ENCODE measurements at places on chromosomes 1 and 21.

- DNase-seq: no peak
These were observed 314.1 kb downstream of the DISC1 start for GRCh38 chr1:231940701-231941100.

GRCh38 chr1:180168786-180169639 lies 14.3 kb downstream of the QSOX1 start:
- DNase-seq: peak; percentile 61

- no peak for DNase-seq
These were observed 19.6 kb downstream of the PARS2 start for GRCh38 chr1:54744696-54745095.

DNA sequence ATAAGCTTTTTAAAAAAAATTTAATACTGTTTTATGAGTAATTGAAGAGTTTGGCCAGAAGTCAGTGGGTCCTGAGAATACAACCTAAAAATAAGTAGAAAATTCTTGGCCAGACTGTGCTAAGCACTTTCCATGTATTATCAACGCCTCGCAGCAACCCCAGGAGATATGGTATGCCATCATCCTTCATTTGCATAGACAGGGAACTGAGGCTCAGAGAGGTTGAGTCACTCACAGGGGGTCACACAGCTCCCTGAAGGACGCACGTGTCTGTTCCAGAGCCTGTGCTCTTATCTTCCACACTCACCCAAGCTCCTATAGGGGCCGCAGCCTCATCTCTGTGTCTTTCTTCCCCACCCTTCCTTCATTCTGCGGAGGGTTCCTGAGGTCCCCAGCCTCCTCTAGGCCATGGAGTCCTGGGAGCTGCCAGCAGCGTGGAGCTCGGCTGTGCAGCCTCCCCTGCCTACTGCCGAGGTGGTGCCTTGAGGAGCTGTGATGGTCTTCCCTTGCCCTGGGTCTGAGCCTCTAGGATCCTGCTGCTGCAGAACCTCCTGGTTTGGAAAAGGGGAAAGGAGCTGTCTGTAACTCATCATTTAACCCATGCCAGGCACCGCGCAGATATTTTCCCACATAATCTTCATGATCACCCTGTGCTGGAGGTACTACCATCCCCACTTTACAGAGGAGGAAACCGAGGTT lies 30.3 kb upstream of the ECE1 start:
- no peak for DNase-seq

DNA sequence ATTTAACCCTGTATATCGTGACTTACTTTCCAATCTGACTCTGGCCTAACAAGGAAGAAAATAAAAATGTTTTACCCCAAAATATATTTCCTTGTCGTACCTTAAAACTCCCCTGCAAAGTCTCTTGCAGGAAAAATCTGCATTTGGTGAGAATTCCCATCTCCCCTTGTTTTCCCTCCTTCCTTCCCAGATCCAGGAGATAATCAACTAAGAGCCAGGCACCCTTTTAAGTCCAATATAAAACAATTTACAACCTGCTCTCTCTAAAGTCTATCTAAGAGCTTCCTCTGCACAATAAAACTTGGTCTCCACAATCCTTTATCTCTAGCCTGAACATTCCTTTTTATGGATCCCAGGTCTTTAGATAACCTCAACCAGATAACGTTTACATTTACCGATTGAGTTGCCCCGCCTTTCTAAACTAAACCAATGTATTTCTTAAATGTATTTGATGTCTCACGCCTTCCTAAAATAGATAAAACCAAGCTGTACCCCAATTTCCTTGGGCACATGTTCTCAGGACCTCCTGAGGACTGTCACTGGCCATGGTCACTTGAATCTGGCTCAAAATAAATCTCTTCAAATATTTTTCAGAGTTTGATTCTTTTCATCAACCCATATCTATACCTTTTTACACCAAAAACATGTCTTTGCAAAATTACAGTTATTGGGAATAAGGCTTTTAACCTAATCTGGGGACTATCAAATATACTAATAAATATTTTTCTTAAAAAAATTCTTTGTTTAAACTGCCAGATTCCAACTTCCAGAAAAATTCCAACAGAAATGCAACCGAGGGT lies 993 bp downstream of the DDX59 start:
- DNase-seq: no peak

GRCh38 chr1:75612976-75613375 lies 2.1 kb upstream of the SLC44A5 start:
- no peak for DNase-seq

DNA sequence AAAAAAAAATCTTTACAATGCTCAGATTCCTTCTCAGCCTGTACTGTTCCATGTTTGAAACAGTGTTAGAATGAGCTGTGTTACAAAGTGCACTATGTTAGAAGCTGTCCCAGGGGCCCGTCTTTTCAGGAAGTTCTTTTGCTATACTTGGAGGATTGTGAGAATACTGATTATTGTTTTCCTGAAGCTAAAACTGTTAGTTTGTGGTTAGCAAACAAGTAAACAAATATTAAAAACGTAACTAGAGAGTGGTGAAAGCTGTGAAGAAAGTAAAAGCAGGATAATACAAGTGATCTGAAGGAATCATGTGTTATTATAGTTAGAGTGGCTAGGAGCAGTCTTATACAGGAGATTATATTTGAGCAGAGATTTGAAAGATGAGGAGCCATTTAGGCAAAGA lies 35.6 kb downstream of the CAMSAP2 start:
- no peak for DNase-seq

DNA sequence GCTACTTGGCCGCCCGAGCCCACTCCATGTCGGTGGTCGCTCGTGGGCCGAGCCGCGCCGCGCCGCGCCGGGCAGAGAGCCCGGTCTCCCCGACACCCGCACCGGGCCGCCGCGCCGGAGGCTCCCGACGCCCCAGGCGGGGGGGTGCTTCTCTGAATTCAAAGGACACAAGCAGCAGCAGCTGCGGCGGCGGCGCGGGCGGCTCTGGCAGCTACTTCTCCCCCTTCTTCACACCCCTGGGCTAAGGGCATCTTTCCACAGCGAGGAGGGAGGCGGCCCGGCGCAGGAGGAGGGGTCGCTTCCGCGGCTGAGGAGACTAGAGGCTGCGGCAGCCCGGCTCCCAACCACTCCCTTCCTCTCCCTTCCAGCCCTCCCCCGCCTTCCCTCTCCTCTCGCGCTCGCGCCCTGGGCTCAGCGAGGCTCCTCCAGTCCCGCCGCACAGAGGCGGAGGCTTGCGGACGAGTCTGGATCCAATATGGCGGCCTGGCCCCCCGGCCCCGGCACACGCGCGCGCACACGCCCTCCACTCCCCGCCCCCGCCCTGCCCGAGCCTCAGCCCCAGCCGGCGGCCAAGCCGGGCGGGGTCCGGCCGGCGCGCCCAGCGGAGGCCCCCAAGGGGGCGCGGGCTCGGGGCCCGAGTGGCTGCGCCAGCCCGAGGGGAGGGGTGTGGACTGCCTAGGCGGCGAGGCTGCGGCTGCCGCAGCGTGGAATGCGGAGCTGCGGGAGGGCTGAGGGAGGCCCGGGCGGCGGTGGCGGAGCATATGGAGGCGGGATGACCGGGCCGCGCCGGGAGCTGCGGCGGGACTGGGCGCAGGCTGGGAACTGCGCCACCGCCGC lies at the start of gene CDC42BPA:
Gene CDC42BPA, minus strand, starts transcription at position 477 of the 837 bp plus-strand sequence. CDS start 1,310 bp downstream, outside the sequence.
- peak; percentile 54 for DNase-seq

DNA sequence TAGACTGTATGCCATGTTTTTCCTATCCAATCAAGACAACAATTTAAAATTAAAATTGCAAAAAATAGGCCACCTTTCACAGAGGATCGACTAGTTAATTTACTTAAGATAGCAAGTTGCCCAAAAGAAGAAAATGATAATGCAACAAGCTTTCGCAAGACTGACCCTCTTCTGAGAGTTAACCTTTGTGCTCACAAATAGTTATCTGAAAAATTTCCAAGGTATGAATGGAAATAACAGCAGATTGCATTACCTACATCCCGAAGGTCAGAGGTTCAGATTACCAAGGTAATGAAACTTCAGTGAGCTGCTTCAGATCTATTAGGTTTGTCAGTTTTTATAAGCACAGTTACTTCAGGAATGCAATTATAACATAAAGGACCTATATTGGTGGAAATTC lies 298.0 kb downstream of the KCTD3 start:
- DNase-seq: no peak

DNA sequence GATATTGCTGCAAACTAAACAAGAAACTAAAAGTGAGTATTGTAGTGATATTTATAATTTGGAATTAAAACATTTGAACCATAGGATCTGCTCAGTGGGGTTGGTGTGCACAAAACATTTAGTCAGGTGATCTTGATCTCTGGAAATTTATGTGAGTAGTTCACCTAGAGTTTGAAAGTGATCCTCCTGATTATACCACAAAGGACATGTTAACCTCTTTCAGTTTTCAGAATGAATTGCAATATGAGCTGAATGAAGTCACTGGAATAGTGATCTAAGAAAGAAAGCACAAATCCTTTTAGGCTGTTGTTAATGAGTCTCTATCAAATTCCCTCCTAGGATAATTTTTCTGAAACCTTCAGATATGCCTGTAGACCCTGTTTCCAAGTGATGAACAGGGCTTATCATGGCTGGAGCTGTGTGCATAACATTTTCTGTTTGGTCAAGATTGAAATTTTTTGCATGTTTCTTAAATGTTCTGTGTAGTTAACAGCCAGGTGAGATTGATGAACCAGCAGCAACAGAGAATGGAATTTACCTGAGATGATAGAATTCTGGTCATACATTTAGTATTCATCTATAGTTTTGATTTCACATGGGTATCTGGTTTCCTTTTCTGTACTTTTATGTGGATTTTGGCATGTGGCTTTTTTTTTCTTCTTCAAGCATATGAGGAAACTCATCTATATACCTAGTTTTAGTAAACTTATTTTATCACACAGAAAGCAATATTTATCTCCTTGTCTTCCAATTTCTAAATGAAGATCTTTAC lies 25.5 kb downstream of the CDC14A start:
- DNase-seq: no peak

- DNase-seq: no peak
These were observed 88.8 kb downstream of the TNNI3K start for GRCh38 chr1:74323937-74324473.

- DNase-seq: no peak
These were observed 8.9 kb downstream of the COL9A2 start for GRCh38 chr1:40308036-40308727.

DNA sequence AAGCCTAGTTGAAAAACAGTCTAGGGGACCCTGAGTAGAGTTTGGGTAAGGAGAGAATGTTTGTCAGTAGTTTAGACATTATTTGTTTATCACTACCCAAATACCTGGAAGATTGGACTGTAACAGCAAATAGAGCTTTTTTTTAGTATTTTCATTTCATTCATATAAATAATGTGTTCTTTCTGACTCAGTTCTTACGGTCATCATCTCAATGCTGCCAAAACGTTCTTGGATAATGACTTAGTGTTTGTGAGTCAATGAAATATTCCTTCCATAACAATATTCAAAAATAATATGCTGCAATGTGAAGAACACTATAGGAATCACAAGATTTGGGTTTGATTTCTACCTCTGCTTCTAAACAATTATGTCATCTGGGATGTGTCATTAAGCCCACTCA lies 400.0 kb upstream of the PKN2 start:
- DNase-seq: no peak

Measured in activated CD4-positive, alpha-beta T cell treated with anti-CD3 and anti-CD28 coated beads for 48 hours (primary cell).